ENCODE measurements at places on chromosomes 3 and 15.

- DNase-seq = no peak
Measured at GRCh38 chr3:166663194-166663593, 716.9 kb downstream of the ZBBX start.

DNA sequence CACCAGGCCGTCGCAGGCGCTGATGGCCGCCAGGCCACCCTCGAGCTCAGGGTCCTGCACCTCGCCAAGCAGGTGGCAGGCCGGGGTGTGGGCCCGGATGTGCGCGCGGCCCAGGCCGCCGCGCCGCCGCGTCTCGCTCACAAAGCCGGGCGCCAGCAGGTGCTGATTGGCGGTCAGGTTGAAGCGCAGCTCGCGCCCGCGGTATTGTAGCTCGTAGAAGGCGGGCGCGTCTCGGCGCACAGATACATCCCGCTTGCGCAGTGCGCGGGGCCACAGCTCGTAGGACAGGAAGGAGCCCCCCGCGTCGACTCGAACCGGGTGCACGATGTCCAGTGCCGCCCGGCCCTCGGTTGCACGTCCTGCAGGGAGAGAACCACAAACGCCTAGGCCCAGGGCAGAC is 11.1 kb downstream of the ADAMTS7 start:
- no peak for DNase-seq

DNA sequence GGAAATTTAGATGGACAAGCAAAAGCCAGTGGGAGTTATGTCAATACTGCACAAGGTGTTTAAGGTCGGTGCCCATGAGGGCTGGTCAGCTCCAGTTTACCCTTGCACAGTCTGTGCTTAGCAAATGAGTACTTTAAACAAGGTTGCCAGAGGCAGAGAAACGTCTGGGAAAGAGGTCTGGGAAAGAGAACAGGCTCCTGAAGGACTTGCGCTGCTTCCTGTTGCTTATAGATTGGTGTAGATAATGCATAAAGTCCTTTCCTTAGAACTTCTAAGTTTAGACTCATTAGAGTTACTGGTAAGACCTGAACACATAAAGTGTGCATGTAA is 162.6 kb upstream of the P2RY1 start:
- DNase-seq = no peak

GRCh38 chr15:67444100-67444499 is 76.8 kb upstream of the C15orf61 start:
- no peak for DNase-seq

DNA sequence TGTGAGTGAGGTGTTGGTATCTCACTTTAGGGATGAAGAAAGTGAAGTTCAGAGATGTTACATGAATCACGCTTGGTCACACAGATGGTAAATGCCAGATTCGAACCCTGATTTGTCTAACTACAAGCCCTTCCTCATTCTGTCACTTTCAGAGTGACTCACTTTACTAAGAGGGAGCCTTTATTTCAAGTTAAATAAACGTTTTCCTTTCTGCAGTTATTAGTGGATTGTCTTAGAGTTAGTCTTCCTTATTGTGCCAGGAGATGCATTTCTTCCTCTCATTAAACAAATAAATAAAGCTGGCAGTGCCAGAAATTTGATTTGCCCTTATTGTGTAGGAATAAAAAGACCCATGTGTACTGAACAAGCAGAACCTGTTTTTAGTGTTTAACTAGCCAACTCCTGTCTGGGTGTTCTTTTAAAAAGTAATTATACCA is 162.5 kb downstream of the AKAP13 start:
- no peak for DNase-seq

- no peak for DNase-seq
Measured at GRCh38 chr3:194247350-194247740, 103.8 kb downstream of the CPN2 start.

GRCh38 chr3:141538568-141539240 is 51.9 kb downstream of the RASA2 start:
- no peak for DNase-seq

DNA sequence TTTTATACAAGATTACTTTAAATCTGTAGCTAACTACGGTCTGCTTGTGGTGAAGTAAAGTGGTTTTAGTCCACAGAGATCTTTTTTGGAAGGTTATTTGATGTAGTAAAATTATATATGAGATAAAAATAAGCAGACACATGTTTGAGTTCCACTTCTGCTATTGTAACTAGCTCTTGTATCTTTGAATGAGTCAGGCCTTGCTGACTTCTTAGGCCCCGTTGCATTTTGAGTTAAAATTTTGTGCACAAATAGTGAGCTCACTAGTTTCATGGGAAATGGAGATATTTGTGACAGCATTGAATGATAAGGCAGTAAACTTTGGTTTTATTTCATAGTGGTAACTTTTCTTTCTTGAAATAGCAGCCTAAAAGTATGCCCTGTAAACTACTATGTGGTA is 42.6 kb downstream of the ARIH1 start:
- DNase-seq = no peak

DNA sequence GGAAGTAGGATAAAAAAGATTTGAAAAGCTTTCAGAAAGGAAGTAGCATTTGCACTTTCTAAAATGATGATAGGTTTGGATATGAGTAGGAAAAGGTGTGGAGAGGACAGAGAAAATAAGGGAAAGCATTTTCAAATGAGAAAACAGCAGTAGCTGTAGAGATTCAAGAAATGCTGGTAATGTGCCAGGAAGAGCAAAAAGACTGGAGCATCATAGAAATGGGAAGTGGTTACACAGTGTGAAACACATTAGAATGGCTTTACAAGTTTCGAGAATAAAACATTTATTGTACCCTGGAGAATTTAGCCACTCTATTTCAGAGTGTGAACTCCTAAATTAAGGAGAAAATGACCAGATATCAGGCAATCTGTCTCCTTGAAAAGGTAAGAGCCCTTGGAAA is 108.3 kb upstream of the CHL1 start:
- DNase-seq = no peak

- DNase-seq = no peak
Measured at GRCh38 chr15:91214675-91215590, 114.9 kb downstream of the SV2B start.

DNA sequence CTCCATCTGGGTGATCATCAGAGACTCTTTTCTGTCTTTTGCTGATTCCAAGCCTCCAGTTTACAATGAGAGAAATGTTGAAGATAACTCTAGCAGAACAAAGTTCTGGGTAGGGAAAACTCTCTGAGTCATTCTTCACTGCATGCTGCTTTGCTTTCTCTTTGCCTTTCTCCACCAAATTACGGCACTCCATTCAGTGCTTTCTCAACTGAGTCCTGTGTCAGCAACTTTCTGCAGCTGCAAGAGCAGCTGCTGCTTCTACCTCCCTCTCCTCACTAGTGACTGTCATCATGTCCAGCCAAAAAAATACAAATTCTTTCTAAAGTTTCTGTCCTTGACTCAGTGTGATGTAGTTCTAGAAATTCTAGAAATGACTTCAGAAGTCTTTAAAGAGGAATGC is 953.8 kb downstream of the IGSF11 start:
- DNase-seq = no peak

All from right forelimb (tissue), 1 donor.